ENCODE measurements at places on chromosomes 12 and 14.

DNA sequence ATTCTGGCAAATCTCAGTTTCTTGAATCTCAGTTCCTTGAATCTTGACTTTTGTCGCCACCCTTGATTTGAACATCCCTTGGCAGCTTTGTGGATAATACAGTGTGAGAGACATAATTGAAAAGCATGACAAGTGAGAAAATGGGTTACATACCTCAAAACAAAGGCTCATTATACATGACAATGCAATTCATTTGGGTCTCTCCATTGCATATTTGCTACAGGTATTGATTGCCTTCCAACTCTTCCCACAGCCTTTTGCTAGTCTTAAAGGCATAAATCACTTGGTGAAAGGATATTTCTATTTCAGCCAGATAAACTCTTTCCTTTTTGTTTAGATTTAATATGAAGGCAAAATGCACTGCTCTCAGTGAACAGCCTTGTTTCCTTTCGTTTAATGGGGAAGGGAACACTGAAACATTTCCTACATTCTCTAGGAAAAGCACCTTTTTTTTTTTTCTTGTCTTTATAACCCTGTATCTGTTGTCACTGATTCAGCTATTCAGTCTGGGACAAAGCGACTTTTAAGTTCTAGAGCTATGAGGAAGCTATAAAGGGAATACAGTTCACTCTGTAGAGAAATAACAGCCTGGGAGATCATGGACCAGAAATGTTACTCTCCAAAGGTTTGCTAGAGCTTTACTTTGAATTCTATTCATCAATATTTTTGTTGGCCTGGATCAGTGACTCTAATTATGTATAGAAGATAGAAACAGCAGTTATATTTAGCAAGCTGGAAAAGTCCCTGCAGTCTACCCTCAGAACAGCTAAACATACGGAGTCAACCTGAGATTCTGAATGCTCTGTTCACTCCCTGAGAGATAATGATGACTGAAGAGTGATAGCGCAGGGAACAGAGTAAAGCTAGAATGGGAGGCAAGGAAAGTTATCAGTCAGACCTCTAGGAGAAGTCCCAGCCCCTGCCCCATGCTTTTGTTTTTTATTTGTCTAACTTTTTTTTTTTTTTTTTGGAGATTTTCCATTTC lies 311.4 kb downstream of the RGS6 start:
- DNase-seq = peak; percentile 16

- DNase-seq = peak; percentile 27
Observed at GRCh38 chr12:13343375-13343774, 146.8 kb downstream of the EMP1 start.

DNA sequence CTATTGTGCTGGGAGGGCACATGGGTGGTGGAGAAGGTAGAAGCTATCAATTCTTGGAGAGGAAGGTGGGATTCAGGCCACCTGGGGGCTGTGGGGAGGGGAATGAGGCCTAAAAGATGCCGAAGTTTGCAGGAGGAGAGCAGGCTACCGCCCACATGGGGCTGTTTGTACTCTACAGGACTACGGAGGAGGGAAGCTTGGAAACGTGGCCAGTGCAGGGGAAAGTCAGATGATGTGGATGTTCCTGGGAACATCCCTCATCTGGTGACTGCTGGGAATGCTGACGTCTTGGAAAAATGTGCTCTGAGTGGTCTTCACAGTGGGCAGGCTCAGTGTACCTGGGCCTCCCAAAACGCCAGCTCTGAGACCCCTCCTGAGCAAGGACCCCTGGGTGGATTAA lies 78.5 kb downstream of the TNFAIP2 start:
- no peak for DNase-seq

- DNase-seq = no peak
Observed at GRCh38 chr14:33362934-33363333, 424.3 kb downstream of the NPAS3 start.

DNA sequence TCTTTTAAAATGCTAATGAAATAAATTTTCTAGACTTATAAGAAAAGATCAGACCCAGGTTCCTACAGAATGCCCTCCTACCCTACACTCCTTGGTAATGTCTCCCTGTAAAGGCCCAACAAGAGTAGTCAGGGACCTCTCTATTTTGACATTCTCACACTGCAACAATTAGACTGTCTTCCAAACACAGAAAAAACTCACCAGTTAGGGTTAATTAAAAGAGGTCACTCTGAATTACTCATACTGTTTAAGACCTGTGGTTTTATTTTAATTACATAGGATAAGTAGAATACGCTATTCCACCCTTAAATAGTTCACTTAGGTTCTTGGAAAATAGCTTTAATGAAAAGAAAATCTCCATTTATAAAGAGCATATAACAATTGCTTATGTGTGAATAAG lies 142.4 kb downstream of the ITPR2 start:
- no peak for DNase-seq

- no peak for DNase-seq
Observed at GRCh38 chr14:63662776-63663175, 21.1 kb upstream of the WDR89 start.

GRCh38 chr14:24609655-24610344 lies at the start of gene GZMH:
GZMH (minus strand) TSS chr14:24609685; CDS start chr14:24609613, 72 bp downstream.
- no peak for DNase-seq

GRCh38 chr12:49796155-49796554 lies 32.1 kb downstream of the NCKAP5L start:
- no peak for DNase-seq

- DNase-seq = peak; percentile 93
Observed at GRCh38 chr12:42961395-42961794, 371.8 kb upstream of the PRICKLE1 start.

DNA sequence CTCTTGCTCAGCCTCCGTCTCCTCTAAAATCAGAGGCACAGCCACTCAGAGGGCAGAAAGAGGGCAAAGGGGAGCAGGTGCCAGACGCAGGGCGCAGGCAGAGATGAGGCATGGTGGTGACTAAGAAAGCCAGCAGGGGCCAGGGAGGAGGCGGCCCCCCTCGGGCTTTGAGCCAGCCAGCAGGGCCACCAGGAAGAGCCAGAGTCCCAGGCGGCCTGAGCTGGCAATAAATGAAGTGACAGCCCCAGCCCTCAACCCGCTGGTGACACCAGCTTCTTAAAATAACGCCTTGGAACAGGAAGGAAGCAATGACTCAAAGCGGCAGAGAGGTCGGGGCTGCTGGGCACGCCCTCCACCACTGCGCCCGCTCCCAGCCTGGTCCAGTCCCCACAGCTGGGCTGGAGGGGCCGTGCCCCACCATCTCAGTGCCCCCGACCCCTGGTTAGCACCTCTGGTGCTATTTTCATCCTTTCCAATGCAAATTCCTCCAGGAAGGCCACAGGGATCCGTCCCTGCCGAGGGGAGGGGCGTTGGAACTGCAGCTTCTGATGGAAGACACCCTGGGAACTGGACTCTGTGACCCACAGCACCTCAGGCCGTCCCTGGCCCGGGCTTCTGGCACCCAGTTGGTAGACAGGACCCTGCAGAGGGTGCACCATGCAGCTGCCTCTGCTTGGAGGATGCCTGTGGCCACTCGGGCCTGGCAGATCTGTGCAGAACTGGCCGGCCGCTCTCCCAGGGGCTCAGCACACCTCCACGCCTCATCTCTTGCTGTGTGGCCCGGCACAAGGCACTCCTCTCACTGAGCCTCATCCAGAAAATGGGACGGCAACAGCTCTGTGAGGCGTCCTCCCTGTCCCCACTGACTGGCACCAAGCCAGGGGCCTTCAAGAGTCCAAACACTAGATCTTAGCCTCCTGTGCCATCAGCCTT lies 113.7 kb downstream of the NCOR2 start:
- DNase-seq = peak; percentile 53

- no peak for DNase-seq
Observed at GRCh38 chr12:1369460-1369859, 224.9 kb downstream of the FBXL14 start.

DNA sequence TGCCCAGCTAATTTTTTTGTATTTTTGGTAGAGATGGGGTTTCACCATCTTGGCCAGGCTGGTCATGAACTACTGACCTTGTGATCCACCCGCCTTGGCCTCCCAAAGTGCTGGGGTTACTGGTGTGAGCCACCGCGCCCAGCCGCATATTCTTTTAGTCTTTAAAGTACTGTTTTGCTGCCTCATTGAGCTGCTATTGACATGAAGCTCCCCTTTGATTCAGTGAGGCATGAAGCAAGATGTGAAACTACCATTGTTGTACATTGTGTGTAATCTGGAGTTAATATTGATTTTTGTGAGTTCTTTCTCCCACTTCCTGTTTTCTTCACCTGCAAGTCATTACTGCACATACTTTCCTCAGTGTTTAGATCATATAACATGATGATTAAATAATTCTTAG lies 80.8 kb downstream of the MNAT1 start:
- DNase-seq = no peak

GRCh38 chr12:3131129-3131528 lies 54.0 kb downstream of the TSPAN9 start:
- DNase-seq = no peak

DNA sequence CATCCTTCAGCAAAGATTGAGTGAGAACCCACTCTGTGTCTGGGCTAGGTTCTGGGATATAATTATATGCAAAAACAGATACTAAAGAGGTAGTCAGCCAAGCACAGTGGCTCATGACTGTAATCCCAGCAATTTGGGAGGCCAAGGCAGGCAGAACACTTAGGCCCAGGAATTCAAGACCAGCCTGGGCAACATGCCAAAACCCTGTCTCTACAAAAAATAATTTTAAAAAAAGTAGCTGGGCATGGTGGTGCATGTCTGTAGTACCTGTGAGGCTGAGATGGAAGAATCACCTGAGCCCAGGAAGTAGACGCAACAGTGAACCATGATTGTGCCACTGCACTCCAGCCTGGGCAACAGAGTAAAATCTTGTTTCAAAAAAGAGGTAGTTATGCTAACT lies 237.5 kb upstream of the HMGA2 start:
- DNase-seq = no peak

DNA sequence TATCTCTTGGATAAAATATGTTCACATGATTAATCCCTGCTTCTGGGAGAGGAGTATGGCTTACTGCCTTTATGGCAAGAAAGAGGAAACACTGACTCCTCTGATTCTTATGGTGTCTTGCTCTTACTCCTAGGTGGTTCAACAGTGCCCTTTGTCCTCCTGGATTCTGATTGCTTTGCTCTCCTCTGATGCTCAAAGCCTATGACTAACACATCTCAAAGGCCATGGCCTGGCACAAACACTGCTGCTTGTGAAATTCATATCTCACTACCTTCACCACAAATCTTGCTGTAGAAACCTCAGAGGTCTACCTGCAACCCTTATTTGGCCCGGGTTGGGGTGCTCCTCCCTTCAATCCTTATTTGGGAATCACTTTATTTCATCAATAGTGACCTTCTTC lies 217.2 kb downstream of the C12orf50 start:
- DNase-seq = no peak

DNA sequence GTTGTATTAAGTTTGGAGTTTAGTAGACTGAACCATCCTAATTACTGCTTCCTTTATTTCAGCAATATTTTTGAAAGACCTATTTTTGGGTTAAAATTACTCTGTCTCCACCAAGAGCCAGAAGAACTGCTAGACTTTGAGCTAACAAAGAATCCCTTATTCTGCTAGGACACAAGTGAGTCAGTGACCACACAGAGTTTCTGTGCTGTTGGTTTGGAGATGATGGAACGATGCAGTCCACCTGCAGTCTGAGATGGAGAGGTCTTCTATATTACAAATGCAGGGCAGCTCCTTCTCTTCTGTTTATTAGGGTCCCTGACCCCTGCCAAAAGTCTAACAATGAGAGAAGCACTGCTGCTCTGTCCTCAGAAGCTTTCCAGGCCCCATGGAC lies 6.7 kb upstream of the STXBP6 start:
- DNase-seq = no peak

DNA sequence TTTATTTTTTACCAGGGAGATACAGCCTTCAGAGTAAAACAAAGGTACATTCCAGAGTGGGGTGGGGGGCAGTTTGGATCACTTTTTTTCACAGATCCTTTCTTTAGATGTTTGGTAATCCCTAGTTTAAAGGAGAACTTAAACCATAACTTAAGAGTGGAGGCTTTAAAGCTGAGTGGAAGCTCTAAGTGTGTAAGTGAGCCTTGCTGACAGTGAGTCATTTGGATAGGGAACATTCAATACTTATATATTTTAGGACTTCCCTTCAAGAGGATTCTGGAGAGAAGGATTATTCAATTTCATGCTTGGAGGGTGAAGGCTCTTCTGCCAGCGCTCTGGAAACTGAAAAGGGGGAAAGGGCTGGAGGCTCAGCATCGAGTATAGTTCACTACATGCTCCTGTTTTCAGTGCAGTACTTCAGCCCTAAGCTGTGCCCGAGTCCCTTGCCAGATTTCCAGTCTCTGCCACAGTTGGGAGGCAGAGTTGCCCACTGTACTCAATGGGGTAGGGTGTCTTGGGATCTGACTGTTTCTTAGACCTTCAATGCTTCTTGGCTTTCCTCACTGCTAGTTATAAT lies 8.4 kb downstream of the PRKAG1 start:
- DNase-seq = no peak

- DNase-seq = no peak
Observed at GRCh38 chr12:96396914-96397313, 3.3 kb downstream of the CDK17 start.

- DNase-seq = no peak
Observed at GRCh38 chr12:130347588-130347987, 9.9 kb downstream of the PIWIL1 start.

- DNase-seq = no peak
Observed at GRCh38 chr12:80710727-80711449, 3.5 kb downstream of the MYF6 start.

GRCh38 chr12:8995021-8995775 lies 5.9 kb downstream of the KLRG1 start:
- DNase-seq = no peak

DNA sequence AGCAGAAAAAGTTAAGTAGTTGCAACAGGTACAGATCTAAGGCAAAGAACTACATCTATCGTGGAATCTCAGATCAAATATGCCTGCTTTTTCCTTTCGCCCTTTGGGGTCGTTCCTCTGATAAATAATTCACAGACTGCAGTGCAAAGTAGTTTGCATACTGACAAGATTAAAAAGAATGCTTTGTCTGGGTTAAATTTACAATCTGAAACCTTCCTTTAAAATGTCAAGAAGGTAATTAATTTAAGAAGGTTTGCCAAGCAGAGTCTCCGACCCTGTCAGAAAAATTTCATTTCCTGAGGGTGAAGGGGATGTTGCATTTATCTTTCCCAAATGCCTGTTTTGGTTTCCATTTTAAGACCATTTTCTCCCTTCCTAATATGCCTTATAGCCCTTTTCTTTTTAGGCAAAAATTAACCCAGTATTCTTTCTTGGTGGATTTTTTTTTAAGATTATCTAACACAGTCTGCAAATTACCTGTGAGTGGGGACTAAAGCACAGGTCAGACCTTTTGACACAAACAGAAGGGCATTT lies 406.9 kb downstream of the LRIG3 start:
- no peak for DNase-seq

GRCh38 chr14:21299562-21300130 lies 19.8 kb downstream of the RPGRIP1 start:
- no peak for DNase-seq

Measured in SW480 (cell line).